Esophagus squamous epithelium (tissue), 5 donors: ENCODE measurements at places on chromosomes 1 and 21.

DNA sequence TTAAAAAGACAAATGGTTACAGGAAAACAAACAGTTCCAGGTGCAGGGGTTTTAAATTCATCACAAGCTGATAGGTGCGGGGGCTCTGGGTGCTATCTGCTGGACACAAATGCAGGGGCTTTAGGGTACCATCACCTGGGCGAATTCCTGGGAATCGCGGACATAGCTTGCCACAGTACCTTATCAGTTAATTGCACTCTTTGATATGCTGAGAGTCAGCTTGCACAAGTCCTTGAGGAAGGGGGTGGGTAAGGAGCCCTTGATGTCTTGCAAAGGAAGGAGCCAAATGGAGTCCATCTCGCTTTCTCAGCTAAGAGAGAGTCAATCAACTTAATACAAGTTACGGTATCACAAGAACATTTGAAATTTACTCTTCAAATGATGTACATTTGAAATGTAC lies 25.4 kb upstream of the TMEM54 start:
- no peak for DNase-seq

GRCh38 chr21:35989138-35989735 lies 71.1 kb downstream of the SETD4 start:
- no peak for DNase-seq

DNA sequence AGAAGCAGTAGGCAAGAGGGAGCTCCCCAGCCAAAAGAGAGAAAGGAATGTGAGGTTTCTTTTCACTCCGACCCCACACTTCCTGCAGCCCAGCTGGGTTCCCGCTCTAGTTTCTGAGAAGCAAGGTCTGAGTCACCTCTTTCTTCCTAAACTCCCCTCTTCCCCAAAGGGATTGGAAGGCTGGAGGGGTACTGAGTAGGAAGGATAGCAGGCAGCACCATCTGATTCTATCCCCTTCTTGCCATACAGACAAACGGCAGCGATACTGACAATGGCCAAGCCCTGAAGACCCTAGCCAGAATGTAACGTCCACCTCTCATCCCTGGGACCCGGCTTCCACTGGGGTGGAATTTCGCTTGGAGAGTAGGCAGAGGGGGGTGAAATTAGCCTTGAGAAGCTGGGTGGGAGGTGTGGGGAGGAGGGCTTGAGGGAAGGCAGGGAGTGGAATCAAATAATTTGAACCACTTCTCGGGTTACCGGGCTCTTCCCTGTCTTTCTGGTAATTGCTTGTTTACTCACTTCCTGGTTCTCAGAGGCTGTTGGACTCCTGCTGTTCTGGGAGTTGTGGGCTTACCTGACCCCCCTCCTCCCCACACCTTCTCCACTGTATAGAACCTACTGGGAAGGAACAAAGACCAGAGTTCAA lies 13.2 kb downstream of the IER5 start:
- DNase-seq: no peak

- DNase-seq: no peak
Observed at GRCh38 chr1:171344473-171344820, 30.5 kb downstream of the FMO4 start.

DNA sequence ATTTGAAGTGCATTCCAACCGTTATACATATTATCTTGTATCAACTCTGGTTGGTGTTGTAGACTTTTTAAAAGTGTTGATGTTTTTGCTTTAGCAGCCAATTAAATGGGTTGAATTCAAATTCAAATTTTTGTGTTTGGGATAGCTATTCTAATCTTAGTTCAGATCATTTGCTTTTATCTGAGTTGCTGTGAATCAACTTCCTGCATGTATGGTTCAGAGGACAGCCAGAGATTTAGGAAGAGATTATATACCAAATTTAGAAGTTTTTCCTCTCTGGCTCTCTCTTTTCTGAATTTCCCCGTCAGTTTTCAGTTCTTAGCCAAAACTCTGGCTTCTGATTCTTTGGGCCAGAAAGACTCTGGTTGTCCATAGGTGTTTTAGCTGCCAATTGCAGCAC lies 415.5 kb downstream of the NUF2 start:
- no peak for DNase-seq

DNA sequence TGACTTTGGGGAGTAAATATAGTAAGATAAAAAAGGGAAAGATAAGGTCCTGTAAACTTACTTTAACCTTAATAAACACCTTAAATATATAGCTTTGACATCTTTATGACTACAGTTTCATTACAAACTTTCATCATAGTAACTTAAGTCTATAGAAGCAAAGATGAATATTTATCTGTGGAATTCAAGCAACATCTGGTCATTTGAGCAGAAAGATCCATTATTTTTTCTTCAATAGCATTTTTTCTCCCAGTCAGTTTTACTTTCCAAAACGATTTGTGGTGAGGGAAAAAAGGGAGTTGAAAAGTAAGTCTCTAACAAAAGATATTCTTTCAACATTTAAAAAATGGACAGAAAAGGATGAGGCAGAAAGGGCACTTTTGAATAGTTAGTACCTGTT lies 69.0 kb downstream of the HMCN1 start:
- no peak for DNase-seq

DNA sequence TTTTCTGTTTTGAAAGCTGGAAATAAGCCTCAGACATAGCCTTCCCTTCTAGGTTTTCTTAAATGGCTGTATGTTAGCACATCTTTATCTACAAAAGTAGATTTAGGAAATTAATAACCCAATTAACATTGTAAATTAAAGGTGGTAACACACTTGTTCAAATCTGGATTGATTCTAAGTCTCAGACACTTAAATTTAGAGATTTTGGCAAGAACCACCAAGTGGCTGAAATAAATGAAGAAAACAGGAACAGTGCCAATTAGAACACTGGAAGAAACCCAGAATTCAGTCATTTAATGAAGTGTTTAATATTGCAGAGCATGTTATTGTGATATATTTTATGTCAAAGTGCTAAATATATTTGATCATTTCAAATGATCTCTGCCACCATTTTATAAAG lies 628.2 kb downstream of the USP25 start:
- DNase-seq: no peak

- no peak for DNase-seq
Observed at GRCh38 chr1:46802081-46802480, 3.2 kb downstream of the CYP4B1 start.

DNA sequence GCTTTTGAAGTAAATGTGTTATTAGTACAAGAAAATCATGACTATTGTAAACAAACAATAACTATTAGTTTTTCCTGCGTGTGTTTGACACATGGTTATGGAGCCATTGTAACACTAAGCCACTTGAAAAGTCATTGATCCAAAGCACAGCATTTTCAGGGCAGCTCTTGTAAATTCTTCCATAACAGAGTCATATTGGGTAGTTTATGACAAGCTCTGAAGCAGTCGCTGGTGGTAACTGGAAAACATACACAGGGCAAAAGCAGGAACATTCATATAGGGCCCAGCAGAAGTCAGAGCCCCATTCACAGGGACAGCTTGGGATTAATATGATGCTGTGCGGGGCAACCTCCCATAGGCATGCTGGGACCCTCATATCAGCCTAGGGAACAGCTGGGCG lies 483.2 kb upstream of the PTBP2 start:
- DNase-seq: no peak

- DNase-seq: peak; percentile 10
Observed at GRCh38 chr1:200738327-200738948, at the start of gene CAMSAP2. Gene CAMSAP2 (plus strand): TSS chr1:200738893. CDS start chr1:200739828, 935 bp downstream.

GRCh38 chr1:182682898-182683501 lies 1.4 kb downstream of the RGS8 start:
- no peak for DNase-seq

DNA sequence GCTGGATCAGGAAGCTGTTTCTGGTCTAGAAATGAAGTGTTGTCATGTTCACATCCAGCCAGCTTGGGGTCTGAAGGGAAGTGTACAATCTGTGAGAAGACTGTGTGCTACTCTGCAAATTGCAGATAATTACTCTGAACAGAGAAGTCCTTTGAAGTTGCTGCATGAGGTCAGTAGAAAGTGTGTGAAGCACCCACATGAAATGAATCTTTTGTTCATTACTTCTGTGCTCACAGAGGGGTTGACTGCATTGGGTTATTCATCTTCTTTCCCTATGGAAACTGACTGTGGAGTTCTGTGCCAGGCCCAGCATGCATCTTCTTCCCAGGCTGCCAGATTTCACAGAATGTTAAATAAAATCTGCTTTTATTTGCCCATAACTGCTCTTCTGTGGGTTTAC lies 47.1 kb downstream of the CTH start:
- DNase-seq: no peak

GRCh38 chr1:150552128-150552910 lies 3.1 kb downstream of the ADAMTSL4 start:
- DNase-seq: peak; percentile 37

DNA sequence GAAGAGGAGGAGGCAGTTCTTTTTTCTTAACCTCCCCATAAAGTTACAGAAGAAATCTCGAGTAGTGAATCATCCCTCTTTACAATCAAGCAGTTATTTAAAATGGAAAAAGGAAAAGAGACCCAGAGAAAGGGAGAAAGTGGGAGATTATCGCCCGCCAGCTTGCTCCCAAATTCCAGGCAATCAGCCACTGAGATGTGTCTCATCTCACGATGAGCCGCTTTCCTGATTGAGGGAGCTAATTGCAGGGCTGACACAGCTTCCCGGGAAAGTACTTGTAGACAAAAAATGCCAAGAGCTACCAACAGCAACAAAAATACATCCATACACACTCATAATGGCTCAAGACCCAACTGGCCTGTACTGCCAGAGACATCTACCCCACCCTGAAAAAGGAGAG lies 191.6 kb upstream of the ZC3H12A start:
- DNase-seq: no peak

DNA sequence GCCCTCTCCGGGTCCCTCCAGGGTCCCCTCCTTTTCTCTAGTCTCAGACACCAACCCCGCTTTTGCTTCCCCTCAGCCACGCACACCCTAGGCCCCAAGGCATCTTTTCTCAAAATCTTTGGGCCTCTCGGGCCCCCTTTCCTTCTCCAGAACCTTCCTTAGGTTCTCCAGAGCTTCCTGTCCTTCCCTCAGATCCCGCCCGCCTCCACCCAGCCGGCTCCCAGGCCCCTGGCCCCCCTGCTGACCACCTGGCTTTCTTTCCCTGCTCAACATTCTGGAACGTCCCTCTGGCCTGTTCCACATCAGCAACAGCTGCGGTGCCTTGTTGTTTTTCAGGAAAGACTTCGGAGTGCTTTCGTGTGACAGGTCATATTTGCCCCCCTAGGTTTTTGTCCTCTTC lies 1.2 kb downstream of the ZDHHC18 start:
- DNase-seq: no peak

GRCh38 chr1:111603979-111604378 lies 15.6 kb upstream of the RAP1A start:
- peak; percentile 16 for DNase-seq

GRCh38 chr1:23442751-23443150 lies 18.2 kb upstream of the TCEA3 start:
- DNase-seq: no peak

DNA sequence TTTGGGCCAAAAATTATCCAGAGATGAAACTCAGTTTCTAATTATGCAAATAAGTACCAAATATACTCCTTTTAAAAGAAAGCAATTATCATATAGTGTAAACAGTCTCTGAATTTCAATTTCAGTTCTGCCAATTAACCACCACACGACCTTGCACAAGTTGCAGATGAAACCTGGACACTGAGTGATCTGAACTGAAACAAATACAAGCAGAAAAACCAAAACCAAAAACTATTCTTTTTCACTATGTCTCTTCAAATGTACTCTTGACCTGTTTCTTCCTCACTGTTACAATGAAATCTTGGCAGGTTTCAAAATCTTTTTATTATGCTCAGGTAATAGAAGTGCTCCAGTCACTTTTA lies 79.2 kb downstream of the TYW3 start:
- DNase-seq: no peak

DNA sequence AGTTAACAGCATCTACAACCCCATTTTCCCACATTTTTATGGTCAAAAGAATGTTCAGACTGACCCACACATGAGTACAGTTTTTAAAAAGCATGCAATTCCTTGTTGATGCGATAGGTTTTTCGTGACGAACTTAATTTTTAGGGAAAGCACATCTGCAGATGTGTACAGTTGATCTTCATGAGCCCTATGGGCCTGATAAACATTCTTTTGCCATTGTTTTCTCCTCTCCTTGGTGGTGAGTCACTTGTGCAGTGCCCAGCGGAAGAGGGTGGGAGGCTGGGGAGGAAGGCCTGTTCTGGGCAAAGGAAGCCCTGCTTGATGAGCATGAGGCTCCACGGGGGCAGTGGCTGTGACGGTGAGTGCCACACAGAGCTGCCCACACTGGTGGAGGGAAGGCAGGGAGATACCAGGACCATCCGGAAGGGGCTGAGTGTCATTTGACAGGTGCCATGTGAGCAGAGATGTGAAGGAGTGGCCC lies 5.3 kb downstream of the ARF1 start:
- no peak for DNase-seq

GRCh38 chr1:107620753-107621152 lies 344.2 kb downstream of the VAV3 start:
- no peak for DNase-seq

DNA sequence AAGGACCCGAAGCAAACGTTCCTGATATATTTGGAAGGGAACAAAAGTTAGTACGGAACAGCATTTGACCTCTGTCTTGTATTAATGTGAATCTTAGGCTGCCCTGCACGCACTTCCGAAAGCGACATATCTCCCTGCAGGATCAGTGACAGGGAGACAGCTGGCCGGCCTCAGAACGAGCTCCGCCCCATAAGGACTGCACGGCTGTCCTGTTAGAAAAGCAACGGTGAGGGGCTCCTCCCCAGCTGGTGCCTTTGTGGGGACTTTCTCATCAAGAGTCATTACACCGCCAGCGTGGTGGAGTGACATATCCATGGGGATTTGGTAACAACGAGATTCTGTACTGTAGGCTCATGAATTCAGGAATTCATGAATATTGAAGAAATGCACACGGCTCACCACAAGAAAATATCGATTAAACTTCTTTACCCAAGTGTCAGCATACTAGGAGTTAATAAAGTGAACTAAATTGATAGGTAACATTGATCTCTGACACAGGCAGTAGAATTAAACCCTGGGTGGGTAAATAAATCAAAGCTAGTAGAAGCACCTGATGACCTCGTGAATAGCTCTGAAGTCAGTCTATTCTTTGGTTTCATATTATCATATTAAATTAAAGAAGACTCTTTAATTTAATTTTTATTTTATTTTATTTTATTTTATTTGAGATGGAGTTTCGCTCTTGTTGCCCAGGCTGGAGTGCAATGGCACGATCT lies 8.1 kb upstream of the GREM2 start:
- DNase-seq: no peak

- no peak for DNase-seq
Observed at GRCh38 chr1:37792943-37793686, 532 bp upstream of the MANEAL start.

DNA sequence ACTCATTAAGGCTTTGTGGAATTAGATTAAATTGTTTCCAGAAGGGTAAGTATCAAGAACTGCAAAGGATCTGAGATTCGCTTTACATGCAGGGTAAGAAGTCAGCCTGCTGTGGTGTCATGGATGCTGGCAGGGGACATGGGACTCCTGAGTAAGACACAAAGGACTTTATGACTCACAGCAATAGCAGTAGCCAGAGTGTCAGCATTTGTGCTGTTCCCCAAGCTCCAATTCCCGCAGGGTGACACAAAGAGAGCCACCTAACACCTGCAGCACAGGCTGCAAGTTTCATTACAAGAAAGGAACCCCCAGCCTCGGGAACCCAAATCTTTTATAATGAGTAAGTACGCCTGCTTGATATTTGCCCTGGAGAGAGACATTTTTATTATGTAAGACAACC lies 298.1 kb upstream of the POU3F1 start:
- no peak for DNase-seq

- no peak for DNase-seq
Observed at GRCh38 chr1:3213730-3214129, 144.7 kb downstream of the PRDM16 start.

GRCh38 chr1:235421751-235422150 lies 54.5 kb downstream of the TBCE start:
- DNase-seq: no peak

GRCh38 chr1:176601348-176601747 lies 138.4 kb downstream of the PAPPA2 start:
- no peak for DNase-seq
